ENCODE measurements at places on chromosomes 6 and 20. TPM values are rescaled to one million over a fixed set of nuclear protein-coding genes. Genes with fewer than 3 reads are reported as not detected.

DNA sequence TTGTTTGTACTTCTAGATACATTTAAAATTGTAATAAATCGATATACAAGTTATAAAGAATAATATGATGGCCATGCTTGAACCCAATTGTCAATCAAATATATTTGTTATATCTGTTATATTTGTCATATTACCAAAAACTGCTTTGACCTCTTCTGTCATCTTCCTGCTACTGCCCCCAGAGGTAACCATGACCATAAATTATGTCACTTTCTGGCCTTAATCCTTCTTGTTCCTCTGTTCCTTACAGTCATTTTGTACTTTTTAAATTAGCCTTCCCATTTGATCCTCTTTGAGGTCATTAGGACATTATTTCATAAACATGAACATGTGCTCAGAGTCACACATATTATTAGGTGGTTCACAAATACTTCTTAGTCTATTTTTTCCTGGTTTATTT lies 124.7 kb downstream of the HFE start:
- no peak for DNase-seq

DNA sequence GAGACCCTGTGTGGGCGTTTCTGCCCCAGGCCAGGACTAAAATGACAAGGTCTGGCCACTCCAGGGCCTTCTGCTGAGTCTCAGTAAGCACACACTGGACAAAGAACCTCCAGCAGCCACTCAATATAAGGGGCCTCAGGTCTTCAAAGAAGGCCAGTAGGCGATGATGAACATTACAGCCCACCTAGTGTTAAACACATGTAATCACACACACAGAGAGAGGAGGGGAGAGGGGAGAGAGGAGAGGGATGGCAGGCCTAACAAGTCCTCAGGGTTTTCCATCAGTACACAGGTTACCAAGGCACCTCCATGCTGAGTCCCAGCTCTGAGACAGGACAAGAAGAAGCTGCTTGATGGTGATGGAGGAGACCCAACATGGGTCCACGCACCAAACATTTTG lies 325.6 kb downstream of the PTPRT start:
- no peak for DNase-seq

GRCh38 chr6:13924949-13925881 lies at the start of gene RNF182:
Gene RNF182, plus strand, starts transcription at chr6:13924952. Its CDS starts 52,168 bp downstream, at chr6:13977120.
- no peak for DNase-seq

DNA sequence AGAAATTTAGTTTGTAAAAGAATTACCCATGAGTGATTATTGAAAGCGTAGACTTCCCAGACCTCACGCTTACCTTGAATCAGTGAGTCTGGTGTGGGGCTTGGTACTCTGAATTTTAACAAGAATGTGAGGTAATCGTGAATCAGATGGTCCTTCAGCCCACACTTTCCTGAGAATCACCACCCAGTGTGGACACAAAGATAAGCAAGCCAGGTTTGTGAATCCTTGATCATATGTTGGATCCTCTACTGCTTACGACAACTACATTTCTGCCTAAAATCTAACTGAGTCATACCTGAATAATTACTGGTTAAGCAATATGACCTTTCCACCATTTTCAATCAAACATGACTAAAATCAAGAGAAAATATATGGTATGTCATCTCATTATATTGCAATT lies 589.3 kb downstream of the TFAP2A start:
- DNase-seq: no peak

DNA sequence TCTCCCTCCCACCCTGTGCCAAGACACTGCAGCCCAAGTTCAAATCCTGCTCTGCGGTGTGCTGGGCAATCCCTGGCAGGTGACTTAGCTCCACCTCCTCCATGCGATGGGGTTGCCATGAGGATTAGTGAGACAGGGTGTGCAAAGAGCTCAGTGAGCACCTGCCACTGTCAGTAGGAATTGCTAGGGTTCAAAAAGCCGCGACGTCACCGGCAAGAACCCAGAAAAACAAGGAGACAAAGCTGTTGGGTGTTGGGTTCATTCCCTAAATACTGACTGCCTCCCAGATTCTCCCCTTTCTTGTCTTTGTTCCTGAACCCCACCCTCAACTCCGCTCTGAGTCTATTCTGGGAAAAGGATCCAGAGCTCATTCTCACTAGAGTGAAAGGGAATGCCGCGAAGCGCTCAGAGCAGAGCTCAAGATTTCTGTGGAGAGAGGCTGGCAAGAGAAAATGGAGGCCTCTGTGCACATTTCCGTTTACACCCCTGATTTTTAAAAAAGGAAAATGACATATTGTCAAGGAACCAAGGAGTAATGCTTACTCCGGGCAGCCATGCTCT lies 13.3 kb downstream of the PMEPA1 start:
- no peak for DNase-seq

- peak; percentile 27 for DNase-seq
These were observed 35.5 kb upstream of the BMP2 start for GRCh38 chr20:6732001-6732447.

DNA sequence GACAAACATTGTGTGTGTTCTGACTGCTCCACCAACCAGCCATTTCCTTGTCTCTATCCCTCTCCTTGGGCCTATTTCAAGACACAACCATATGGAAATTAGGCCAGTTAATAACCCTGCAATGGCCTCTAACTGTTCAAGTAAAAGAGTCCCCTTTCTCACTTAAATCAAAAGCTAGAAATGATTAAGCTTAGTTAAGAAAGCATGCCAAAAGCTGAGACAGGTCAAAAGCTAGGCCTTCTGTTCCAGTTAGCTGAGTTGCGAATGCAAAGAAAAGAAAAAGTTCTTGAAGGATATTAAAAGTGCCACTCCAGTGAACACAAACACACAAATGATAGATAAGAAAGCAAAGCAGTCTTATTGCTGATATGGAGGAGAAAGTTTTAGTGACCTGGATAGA lies 22.5 kb downstream of the SERINC1 start:
- DNase-seq: no peak

- DNase-seq: no peak
These were observed 14.2 kb downstream of the LEMD2 start for GRCh38 chr6:33774774-33775173.

DNA sequence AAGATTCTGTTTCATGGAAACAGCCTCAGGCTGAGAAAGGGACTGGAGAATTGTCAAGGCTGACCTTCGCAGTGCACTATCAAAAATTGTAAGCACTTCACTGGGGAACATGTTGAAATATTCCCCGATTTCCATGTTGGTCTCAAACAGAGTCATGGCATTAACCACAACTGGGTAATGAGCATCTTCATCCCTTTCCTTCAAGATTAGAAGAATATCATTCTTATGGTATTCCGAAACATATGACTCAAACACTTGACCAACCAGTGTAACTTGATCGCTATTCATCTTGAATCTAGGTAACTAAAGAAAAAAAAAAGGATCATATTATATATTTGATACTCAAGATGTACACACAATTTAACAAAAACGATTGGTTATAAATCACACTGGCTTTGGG lies 3.5 kb downstream of the MCM9 start:
- DNase-seq: no peak

DNA sequence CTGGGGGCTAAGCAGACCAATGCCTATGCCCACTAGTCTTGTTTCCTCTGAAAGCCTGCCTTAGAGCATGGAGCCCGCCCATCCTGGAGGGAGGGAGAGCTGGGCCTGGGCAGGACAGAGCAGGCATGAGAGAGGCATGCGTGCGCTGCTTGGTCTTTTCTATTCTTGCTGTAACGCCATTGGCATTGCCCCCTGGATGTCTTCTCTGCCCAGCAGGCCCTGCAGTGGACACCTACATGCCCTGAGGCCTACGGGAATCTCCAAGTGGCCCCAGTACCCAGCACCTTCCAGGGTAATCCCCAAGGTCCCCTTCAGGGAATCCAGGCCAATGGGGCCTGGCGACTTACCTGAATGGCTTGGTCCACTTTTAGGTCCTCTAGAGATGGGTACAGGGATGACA lies 8.9 kb downstream of the SDCBP2 start:
- DNase-seq: no peak

DNA sequence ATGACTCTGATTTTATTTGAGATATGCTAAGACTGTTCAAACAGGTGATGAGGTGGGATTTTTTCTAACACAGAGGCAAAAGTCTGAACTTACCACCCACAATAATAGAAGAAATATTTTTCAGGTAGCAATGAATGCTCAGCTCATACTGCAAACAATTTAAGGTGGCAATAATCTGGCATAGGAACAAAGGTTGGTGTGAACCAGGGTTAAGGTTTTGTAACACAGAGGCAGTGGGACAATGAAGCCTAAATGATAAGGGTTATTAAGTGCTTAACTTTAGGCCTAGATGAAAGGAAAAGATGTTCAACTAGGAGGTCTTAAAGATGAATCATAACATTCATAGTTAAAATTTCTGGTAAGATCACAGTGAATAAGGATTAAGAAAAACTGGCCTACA lies 4.9 kb downstream of the ASCC3 start:
- DNase-seq: no peak

DNA sequence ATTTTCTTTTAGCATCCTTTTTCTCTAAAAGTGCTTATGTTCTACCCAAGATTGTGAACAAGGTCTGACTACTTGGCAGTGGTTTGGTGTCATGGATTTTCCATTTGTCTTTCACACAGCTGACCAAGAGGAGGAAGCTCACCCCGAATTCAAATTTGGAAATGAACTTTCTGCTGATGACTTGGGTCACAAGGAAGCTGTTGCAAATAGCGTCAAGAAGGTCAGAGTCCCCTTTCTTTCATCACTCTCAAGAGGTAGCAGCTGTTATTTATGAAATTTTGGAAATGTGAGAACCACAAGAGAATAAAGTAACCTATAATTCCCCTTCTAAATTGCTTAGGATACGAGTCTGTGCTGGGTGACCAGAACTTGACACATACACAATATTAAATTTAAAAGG lies 113.0 kb upstream of the LAMP5 start:
- DNase-seq: no peak

DNA sequence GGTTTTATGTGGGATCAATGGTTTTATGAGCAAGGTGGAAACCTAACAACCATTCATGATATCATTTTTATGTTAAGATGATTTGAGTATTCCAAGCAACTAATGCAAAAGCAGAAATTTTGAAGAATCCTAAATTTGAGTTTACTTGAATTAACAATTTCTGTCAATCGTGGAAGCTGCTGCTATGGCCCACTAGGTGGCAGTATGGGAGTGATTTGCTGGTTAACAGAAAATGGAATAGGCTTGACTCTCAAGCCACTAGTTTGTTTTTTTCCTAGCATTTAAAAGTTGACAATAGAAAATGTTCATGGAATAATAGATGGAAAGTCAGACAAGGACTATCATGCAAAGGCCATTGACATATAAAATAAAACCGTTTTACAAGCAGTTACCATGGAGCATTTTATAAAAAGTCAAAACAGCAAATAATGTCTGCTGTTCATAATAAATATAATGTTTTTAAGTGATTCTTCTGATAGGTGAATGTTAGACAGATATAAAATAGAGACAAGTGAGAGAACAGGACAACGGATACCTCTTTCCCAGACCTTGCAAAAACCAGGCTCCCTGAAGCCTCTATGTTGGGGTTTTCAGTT lies 43.0 kb upstream of the TMEM200A start:
- DNase-seq: peak; percentile 58

GRCh38 chr6:90167514-90168379 lies 128.9 kb downstream of the BACH2 start:
- no peak for DNase-seq

DNA sequence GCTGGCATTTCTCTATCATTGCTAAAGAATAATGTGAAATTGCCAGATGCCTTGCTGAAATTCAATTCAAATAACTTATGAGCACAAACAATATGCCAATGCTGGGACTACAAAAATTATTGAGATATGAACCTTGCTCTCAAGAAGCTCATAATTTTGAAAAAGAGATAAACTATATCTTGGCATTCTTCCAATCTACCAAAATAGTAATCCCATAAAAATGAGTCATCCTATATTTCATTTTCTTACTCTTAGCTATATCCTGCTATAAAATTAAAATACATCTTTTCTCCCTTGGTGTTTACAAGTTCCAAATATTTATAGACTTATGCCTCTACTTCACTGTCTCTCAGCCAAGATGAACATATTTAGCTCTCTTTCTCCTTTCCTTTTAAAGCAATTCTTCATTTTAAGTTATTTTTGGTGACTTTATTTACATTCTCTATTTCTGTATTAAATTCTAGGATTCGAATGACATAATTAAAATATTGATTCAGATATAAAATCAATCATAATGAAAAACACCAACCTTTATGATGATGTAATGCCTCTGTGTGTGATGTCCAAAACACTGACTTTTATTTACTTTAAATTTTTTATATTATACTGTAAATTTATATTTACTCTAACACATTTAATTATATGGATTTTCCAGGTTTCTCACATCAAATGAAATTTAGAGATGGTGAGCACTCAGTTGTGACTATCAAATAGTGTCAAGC lies 152.6 kb downstream of the CDK19 start:
- no peak for DNase-seq

DNA sequence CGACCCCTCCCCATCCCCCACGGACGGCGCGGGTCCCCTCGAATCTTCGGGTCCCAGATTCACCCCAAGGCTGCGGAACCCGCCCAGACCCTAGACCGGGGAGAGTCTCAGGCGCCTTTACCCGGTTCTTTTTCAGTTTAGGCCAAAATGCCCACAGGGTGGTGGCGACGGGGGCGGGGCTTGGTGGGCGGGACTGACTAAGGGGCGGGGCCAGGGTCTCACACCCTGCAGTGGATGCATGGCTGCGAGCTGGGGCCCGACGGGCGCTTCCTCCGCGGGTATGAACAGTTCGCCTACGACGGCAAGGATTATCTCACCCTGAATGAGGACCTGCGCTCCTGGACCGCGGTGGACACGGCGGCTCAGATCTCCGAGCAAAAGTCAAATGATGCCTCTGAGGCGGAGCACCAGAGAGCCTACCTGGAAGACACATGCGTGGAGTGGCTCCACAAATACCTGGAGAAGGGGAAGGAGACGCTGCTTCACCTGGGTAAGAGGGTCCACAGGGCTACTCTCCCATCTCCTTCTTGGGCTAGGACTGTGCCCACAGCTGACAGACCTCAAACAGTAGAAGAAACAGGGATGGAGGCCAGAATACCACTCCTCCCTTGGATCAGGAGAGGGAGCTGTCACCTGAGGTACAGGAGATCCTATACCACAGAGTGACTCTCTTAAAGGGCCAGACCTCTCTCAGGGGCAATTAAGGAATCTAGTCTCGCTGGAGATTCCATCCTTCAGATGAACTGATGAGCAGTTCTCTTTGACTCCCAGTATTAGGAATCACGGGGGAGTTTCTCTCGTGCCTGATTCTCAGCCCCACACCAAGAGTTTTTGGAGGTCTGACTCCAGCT lies 942 bp downstream of the HLA-E start:
- DNase-seq: peak; percentile 72

The RIPPLY2 gene
- not detected for total RNA-seq

The TCF19 gene
- 4.8 TPM for total RNA-seq

The IL17F gene
- not detected for total RNA-seq

The PLA2G7 gene
- total RNA-seq: 1.8 TPM

The SRMS gene
- not detected for total RNA-seq

The CLPSL2 gene
- not detected for total RNA-seq

The NCOA5 gene
- total RNA-seq: 27.0 TPM

The NRSN2 gene
- 30.5 TPM for total RNA-seq
